ENCODE measurements at places on chromosomes 6 and 20.

GRCh38 chr6:85865420-85866369, 223.0 kb upstream of the SYNCRIP start:
- no peak for DNase-seq

GRCh38 chr20:50366270-50367103, 143.7 kb upstream of the PTPN1 start:
- no peak for DNase-seq

DNA sequence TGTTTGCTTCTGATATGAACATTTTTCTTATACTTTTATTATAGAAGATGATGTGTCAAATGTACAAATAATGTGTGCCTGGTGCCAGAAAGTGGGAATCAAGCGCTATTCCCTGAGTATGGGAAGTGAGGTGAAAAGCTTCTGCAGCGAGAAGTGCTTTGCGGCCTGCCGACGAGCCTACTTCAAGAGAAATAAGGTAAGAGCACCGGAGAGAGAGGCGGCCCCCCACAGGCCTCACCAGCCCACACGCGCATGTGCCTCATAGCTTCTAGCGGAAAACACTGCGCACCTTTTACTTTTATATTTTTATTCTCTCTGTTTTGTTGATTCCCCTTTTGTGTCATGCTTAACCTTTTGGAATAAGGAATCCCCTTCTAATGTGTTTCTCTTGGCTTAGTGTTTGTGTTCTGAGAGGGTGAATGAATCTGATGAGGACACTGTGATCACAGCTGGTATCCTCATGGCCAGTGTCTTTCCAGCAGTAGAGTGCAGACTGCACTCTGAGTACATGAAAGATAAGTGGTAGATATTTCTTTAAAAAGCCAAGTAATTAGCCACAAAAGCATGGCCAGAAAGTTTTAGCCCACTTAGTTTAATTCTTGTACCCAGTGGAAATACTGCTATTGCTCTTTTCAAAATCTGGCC, 43.6 kb downstream of the SOBP start:
- no peak for DNase-seq

DNA sequence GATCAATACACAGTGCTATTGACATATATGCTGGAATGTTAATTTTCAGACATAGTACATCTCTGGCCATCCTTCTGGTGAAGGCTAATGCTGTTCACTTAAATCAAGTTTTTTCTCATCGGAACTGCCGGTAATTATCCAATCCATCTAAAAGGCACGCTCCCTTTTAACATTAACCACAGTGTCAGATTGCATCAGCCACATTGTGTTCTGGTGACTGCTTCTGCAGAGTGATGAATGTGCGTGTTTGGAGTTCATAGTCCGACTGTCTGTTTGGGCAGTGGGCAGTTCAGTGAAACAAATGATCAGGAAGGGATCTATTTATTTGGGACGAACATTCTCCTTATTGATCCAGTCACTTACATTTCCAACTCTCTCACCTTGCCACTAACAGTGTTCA, 49.5 kb downstream of the SOBP start:
- DNase-seq = no peak

DNA sequence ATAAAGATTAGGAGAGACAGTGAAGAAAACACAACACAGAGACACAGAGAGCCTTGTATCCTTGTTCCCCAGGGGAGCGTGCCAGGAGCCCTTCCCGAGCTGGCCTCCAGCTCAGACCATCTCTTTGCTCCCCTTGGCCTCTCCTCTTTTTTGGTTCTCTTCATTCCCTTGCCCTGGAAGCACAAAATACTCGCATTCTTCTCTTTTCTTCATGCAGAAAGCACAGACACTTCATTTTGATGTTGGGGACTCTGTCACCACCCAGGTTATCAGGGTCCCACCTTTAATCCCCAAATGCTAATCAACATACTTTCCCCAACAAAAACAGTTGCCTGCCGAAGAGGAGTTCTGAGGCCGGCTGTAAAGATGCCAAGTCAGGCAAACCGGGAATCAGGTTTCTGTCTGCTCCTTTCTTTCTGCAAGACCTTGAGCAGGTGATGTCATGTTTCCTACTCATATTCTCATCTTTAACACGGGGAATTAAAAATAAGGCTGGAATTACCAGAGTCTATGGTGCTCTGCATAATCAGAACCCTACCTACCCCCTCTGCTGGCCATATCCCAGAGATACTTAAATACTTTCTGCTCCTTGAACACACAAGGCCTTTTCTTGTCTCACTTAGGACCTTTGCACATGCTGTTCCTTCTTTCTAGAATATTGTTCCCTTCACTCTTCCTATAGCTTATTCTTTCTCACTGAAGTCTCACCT, 21.7 kb downstream of the TGM6 start:
- DNase-seq = no peak
